ELF-1 (cell line): ENCODE measurements at places on chromosomes 11 and 22.

DNA sequence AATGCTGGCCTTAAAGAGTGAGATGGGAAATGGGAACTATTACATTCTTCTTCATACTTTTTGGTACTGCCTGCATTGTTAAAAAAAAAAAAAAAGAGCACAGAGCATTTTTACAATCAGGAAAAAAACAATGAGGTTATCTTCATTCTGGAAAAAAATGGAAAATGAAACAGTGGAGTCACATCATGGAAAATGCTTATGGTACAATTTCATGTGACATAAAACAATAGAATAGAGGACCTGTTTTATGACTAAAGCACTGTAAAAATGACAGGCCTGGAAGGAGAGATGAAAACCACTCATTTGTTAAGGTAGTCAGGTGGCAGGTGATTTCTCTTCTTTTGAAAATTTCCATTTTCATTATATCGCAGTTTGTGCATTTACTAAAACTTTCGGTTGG, 75.0 kb downstream of the TIMP3 start:
- no peak for DNase-seq

GRCh38 chr11:1823376-1824220, 11.2 kb upstream of the SYT8 start:
- no peak for DNase-seq

- DNase-seq: peak; percentile 17
These were observed 927 bp downstream of the PRCP start for GRCh38 chr11:82899186-82899820.

DNA sequence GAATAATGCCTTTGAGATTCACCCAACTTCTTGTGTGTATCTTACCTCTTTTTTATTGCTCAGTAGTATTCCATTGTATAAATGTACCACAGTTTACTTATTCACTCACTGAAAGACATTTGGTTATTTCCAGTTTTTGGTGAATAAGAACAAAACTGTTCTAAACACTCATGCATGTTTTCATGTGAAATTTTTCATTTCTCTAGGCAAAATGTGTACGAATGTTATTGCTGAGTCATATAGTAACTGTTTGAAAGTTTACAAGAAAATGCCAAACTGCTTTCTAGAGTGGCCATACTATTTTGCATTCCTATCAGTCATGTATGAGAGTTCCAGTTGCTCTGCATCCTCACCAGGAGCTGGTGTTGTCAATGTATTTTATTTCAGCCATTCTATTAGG, 8.8 kb upstream of the EMSY start:
- no peak for DNase-seq

GRCh38 chr11:73239571-73240189, 21.6 kb downstream of the P2RY2 start:
- no peak for DNase-seq

DNA sequence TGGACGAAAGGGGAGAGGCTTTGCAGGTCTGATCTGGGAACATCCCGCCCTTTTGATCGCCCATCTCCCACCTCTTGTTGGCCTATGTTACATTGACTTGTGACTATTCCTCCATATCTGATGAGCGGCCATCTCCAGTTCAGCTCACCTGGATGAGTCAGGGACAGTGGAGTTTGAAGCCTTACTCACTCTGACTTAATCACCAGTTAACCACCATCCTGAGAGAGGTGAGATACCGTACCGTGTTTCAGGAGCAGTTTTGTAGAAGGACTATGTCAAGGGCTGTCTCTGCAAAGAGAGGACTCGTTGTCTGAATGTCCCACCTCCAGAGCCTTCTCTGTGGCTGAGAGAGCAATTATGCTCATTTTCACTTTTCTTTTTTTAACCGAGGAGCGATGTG, 771.7 kb downstream of the NTM start:
- no peak for DNase-seq

- no peak for DNase-seq
These were observed 155.0 kb downstream of the ADAMTS15 start for GRCh38 chr11:130603335-130603906.

GRCh38 chr22:28904211-28904896, 21.0 kb downstream of the ZNRF3 start:
- DNase-seq: no peak

GRCh38 chr11:91859666-91860065, 365.0 kb upstream of the FAT3 start:
- DNase-seq: no peak

- DNase-seq: no peak
These were observed 14.2 kb upstream of the APOA1 start for GRCh38 chr11:116851626-116852025.
